CD4-positive, alpha-beta T cell treated with Interleukin-1 beta for 1 hour (primary cell): ENCODE measurements at places on chromosomes 1 and 21.

DNA sequence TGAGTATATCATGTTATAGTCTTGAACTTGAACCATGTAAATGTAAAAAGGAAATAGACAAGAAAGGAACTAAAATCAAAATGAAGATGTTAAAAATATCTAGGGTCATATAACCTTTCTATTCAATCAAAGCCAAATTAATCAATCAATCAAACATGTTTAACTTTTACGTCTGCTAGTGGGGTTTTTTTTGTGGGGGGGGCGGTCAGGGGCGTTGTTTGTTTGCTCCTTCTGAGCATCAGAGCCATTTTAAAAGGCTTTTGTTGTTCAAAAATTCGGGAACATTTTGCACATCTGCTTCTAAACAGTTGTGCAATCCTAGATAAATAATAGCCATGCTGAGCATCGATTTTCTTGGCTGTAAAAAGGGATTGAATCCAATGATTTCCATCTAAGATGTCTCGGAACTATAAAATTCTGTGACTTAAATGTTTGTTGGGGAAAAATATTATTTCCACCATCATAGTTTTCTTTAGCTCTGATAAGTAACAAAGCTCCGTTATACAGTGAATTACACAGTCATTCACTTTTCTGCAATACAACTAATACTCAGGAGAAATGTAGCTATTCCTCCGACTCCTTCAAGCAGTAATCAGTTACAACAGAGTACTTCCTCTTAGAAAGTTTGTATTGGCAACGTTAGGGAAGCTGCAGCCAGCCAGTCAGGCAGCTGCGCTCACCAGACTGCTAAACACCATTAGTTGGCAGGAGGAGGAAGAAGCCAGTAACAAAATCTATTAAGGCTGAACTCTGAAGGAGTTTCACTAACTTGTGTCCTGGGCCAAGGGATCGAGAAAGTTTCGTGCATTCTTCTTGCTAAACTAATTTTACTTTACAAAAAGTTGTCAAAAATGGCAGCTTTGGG is 2.2 kb downstream of the SPATA6 start:
- peak; percentile 3 for DNase-seq

DNA sequence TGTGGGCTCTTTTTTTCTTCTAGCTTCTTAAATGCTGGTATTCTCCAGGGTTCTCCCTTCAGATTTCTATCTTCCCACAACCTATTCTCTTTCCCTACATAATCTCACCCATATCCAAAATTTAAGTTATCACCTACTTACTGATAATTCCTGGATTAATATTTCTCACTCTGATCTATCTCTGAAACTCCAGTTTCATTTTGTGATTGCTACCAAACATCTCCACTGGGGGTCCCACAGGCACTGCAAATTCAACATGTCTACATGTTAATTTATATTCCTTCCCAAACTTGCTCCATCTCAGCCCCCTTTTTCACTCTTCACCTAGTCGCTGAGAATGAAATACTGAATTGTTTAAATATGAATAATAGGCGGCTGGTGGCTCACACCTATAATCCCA is 9.9 kb upstream of the C1orf141 start:
- DNase-seq, result no peak

DNA sequence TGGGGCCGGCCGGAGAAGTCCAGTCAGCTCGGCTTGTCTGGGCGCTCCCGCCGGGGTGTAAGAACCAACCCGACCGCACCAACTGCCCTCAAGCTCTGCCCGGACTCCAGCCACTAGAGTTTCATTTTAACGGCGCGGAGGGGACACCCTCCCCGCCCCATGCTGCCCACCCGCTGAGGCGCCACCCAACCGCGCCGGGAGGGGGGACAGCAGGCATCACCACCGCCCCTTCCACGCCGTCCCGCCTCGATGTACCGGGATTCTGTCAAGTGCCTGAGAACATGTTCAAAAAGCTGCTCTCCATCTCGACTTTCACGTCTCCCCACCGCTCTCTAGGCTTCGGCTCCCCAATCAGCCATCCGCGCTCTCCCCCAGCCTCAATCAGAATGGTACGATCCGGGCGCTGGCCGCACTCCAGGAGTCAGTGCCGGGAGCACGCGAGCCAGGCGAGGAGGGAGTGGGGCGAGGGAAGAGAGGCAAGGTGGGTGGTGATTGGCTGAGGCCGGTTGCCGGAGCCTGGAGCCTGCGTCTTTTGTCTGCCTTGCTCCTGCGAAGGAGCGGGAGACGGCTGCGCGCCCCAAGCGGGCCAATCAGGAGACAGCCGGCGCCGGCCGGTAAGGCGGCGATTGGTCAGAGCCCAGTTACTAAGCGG is at the start of gene PIK3R3:
PIK3R3 (minus strand) TSS at position 101 of the 652 bp plus-strand sequence. CDS start 677 bp downstream, outside the sequence.
- DNase-seq, result peak; percentile 92

GRCh38 chr1:99331636-99332035 is 67.3 kb downstream of the PLPPR4 start:
- no peak for DNase-seq

DNA sequence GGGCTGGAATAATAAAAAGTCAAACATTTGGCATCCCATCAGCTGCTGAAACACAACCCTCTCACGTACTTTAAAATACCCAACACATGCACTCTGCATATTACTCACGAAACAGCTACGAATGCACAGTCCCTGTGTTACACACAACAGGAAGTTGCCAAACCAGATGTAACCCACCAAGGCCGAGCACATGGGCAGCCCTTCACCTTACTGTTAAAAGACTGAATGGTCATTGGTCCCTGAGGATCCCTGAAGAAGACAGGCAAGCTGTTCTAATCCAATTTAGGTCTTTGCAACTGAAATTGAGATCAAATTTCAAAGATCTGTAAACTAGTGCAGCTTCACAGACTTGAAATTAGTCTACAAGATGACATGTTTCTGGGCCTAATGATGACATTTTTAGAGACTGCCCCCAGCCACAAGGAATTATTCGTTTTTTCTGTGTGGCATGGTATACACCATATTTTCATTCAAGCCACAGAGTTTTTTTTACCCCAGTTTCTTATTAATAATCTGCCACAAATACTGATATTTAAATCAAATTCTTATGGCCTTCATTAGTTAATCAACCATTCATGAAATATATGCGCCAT is 25.6 kb upstream of the IER5 start:
- DNase-seq, result peak; percentile 26

DNA sequence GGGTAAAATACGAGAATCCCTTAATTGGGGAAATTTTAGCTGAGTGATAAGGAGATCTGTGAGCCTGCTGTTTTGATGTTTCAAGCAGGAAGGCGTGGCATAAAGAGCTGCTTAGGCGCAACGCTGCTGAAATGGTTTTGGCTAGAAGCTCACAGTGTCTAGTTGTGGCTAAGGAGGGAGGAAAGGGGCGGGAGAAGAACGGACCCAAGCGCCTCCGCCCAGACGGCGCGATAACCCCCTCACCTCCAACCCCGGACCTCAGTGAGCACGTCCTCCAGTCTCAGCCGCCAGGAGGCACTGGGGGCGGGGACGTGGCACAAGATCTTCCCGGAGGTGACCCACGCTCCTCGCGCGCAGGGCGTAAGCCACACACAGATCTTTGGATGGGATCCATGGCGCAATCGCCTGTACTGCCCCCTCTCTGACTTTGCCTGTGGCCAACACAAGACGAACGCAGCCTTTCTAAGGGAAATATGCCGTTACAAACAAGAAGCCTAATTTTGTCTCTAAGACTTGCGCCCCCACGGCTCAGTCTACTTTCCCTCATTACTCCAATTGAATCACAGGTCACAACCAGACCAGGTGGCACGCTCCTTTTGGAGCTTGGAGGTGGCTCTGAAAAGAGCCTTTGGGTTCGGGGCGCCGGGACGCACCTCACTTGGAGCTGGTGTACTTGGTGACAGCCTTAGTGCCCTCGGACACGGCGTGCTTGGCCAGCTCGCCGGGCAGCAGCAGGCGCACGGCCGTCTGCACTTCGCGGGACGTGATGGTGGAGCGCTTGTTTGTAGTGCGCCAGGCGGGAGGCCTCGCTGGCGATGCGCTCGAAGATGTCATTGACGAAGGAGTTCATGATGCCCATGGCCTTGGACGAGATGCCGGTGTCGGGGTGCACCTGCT is 23.4 kb upstream of the RNF187 start:
- DNase-seq, result peak; percentile 51

- no peak for DNase-seq
These were observed 20.1 kb upstream of the ADAR start for GRCh38 chr1:154628121-154628405.

GRCh38 chr1:159940006-159940620 is 5.3 kb downstream of the IGSF9 start:
- DNase-seq, result no peak

DNA sequence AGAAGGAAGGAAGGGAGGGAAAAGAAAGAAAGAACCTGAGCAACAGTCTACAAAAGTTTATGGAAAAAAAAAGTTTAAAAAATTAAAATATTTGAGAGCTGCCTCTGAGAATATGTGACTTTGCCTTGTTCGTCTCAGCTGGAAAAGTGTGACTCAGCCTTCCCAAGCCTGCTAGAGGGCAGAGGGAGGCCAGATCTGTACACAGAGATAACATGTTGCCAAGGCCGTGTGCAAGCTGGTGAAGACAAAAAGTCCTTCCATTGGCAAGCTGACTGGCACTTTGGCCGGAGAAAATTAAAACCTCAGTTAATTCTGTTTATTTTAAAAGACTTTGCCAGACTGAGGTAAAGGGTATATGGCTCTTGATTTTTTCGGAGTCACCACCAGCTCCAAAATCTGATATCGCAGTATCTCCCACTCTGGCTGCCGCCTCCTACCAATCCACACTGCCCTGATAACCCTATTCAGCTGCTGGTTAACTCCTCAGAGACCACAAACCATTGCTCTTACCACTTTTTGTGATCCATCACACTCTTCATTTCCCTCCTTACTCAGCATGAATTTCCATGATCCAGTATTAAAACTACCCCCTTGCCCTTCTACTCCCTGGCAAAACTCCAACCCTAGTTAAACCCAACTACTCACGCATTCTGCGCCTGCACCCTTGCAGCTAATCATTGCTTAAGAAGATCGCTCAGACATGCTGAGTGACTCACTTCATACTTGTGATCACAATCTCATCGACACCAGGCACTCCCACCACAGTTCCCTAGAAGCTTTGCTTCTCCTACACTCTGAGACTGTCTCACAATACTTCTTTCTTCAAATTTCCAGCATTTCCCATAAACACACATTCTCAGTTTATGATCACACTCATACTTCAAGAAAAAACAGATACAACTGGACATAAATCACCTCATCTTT is 5.7 kb upstream of the PPP1R15B start:
- DNase-seq, result peak; percentile 49

- DNase-seq, result no peak
These were observed 16.4 kb downstream of the RNU5D-1 start for GRCh38 chr1:44714532-44714931.

GRCh38 chr1:36988741-36989193 is 45.5 kb downstream of the GRIK3 start:
- no peak for DNase-seq

DNA sequence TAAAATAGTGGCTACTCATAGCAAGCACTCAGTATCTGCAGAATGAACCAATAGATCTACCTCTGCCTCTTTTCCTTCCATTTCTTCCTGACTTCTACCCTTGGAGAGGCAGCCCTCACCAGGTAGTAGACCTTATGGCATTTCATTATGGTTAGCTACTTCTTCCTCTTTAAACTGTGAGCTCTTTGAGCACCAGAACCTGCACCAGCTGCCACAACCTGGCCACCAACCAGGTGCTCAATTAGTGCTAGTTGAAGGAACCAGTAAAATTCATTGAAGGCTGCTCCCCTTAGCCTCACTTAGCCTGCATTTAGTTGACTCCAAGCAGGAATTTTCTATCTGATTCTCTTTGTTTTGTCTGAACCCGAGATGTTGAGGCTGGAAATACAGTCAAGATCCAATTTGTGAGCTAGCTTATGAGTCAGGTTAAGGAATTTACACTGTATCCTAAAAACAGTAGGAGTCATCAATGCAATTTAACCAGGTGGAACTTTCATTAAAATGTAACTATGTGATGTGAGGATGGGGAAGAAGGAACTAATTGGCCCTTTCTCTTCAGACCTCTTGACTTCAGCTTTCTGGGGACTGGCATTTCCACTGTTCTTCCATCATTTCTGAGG is 81.5 kb upstream of the UBE2U start:
- no peak for DNase-seq

GRCh38 chr1:155012026-155012546 is 9.5 kb downstream of the ZBTB7B start:
- DNase-seq, result peak; percentile 41

DNA sequence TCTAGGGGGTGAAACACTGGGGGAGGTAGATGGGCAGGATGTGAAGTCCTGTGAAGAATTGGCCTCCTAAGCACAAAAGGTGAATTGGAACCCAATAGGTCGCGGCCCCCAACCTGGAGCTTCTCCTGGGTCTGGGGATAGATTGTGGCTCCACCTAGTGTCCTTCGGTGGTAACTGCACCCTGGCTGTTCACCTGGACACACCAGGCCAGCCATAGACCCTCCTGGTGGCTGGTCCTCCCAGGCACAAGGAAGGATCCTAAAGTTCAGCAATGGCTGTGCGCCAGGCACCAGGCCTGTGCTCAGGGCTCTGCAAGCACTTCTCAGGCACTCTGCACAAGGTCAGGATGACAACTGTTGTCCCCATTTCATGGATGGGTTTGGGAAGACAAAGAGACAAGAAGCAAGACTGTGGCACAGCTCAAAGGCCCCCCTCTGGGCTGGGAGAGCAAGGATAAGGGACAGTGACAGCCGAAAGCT is 13.5 kb downstream of the ESPN start:
- peak; percentile 70 for DNase-seq

DNA sequence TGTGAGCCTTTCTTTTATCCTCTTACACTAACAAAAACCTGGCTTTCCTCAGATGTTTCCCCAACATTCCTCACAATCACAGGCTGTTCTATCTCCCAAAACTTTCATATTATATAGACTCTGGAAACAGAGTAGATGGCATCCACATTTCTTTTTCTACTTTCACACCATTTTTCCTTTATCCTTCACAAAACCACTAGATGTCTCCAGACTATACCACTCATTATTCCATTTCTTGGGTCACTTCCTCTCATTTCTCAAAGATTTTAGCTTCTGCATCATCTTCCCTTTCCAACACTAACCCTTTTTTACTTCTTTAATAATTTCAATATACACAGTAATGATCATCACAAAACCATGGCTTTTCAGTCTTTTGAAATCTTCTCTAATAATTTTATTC is 286.0 kb upstream of the DEPDC1 start:
- no peak for DNase-seq

GRCh38 chr1:83104558-83104957 is 894.4 kb downstream of the TTLL7 start:
- DNase-seq, result no peak
